ENCODE measurements at places on chromosomes 11 and 22. TPM values are rescaled to one million over a fixed set of nuclear protein-coding genes. Genes with fewer than 3 reads are reported as not detected.

KRTAP5-9 gene
- total RNA-seq = not detected

LMNTD2 gene
- 3.5 TPM for total RNA-seq

ALG12 gene
- 10.4 TPM for total RNA-seq

NPTXR gene
- 0.83 TPM for total RNA-seq

ELF5 gene
- not detected for total RNA-seq

TUBA8 gene
- 0.72 TPM for total RNA-seq

OR51B4 gene
- 4.0 TPM for total RNA-seq

DDI1 gene
- total RNA-seq = not detected

SLC43A3 gene
- 110 TPM for total RNA-seq

OR5AK2 gene
- not detected for total RNA-seq

FBLN1 gene
- 1.1 TPM for total RNA-seq

MYO7A gene
- total RNA-seq = 0.88 TPM

PLAAT5 gene
- not detected for total RNA-seq

RASSF7 gene
- 21.2 TPM for total RNA-seq

FGF3 gene
- total RNA-seq = not detected

PHF21B gene
- total RNA-seq = 6.0 TPM

BTG4 gene
- not detected for total RNA-seq

TNNI2 gene
- not detected for total RNA-seq

HTR3A gene
- total RNA-seq = not detected

SCO2 gene
- total RNA-seq = 3.2 TPM

ATG2A gene
- total RNA-seq = 19.6 TPM

GLB1L3 gene
- total RNA-seq = not detected

APOL5 gene
- not detected for total RNA-seq

SEPTIN5 gene
- total RNA-seq = 7.5 TPM

All from A375 (cell line).